Activated CD4-positive, alpha-beta memory T cell treated with anti-CD3 and anti-CD28 coated beads for 36 hours (primary cell): ENCODE measurements at places on chromosomes 12 and 14.

DNA sequence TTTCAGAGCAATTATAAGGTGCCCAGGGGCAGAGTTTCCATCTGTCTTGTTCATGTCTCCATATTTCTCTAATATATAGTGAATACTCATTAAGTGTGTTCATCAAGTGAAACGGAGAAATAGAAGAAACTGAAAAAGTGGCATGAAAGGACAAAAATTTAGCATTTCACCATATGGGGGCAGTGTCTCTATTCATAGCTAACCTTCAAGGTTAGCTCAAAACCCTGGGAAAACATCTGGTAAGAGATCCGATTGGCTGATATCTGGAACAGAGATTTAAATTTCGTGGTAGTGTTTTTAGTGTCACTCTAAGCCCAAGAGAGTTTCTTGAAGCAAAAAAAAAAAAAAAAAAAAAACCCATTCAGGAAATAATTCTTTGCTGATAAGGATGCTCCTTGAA lies 367.5 kb downstream of the DAD1 start:
- no peak for DNase-seq

DNA sequence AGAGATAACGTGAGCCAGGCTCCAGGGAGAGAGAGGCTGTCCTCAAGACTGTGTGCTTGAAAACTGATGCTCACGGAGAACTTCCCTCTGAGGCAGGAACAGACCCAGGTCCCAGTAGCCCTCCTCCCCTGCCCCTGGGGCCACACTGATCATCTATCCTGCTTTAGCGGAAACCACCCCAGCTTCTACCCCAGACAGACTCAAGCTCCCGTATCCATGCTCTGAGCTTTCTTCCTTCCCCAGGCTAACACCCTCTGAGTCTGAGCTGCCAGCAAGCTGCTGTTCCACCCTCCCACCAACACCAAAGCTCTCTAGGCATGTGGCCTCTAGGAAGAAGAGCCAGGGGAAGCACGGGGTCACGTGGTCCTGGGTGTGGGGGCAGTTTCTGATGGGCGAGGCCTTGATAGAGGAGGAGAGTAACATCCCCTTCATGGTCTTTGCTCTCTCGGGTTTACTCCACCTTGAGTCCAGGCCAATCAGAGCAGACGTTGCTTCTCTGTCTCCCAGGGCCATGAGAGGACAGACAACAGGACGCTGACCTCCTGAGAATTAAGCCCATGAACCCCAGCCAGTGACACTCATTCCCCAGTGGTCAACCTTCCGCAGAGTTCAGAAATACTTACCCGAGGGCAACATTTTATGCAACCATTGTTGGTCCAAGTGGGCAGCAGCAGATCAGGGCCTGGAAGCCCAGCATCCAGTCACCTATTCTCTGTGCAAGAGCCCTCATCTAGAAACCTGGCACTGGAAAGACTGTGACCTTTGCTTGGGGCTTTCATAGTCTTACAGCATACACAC lies 1.4 kb downstream of the PCK2 start:
- DNase-seq: peak; percentile 84

- DNase-seq: no peak
These were observed 13.2 kb downstream of the RTRAF start for GRCh38 chr14:52002542-52002941.

GRCh38 chr12:48969833-48970701 lies 1.5 kb downstream of the WNT10B start:
- DNase-seq: peak; percentile 49

DNA sequence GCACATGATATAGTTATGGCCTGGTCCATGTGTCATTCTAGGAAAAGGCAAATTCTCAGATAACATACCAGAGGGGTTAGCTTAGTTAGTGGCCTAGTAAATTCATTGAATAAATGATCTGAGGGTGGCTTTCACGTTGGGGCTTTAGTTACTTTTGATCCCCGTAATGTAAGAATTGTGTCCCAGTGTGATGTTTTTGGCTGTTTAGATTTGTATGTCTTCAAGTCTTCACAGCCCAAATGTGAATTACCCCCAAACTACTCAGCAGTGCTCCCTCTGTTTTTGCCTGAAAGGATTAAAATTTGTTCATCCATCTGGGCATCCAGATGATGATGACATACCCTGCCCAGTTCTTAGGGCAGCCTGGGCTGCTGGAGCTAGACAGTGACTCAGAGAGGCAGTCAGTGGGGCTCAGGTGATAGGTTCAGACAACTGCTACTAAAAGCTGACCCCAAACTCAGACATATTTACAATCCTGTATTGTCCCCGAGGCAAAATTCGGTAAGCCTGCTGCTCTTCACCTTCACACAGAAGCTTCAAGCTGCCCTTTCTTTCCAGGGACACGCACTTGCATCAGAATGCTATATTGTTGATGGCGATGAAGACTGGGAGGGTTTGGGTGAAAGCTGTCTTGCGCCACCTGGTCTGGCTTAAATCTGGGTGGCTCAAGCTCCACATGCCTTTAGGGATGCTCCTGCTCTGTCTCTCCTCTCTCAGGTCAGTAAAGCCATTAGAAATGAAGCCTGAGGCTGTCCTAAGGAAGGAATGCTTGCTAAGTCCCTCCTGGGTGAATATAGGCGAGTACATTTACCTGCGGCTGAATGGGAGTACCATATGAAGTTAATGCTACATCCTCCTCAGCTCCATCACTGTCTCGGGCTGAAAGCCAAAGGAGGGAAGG lies 10.3 kb downstream of the GPRC5D start:
- no peak for DNase-seq

- no peak for DNase-seq
These were observed 23.6 kb downstream of the TRHDE start for GRCh38 chr12:72295744-72296143.

DNA sequence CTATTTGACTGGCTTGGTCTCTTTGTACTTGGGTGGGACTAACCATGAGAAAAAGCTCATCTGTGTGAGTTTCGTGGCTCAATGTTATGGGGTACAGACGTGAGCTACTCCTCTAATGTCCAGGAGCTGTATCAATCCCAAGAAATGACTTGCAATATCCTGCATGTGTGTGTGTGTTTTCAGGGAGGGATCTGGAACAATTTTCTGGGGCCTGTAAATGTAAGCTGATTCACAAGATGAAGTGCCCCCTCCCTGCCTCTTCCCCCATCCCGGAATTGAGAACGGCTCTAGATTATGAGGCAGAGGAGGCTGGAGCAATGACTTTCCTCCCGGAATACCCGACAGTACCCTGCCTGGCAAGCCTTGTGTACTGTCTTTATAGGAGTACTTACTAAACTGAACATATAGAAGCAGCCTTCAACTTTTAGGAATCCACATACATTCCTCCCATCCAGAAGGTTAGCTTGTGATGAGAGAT lies 53.9 kb downstream of the TMX1 start:
- DNase-seq: no peak

DNA sequence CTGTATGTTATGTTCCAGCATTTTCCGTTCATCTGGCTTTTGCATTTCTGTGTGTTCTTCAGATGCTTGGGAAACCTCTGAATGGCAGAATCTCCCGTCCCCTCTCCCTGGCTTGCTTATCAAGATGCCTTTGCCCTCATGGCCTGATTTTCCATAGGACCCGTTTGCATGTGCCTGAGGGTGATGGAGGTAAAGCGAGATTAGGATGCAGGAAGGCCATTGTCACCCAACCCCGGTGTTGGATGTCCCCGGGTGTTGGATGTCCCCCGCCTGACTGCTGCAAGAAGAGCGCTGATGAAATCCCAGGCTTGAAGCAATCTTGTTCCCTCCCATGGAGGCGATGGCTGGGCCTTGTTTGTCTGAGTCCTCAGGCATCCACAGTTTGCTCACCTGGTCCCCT lies 9.6 kb downstream of the BRI3BP start:
- no peak for DNase-seq

DNA sequence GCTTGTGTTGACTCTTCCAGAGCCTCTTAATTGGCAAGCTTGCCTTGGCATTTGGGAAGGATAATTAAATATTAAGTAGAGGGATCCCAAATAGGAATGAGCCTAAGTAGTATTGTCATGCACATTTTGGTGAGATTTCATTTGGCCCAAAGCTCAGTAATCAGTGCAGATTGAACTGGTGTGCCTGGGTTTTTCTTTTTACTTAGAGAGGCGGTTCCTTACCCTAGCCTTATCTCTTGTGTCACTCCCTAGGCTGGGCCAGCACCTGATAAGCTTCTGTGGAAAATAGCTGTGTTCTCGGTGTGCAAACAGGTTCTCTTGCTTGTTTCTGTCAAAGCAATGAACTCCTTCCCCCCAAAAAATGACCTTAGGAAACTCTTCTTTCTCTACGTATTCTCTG lies 9.3 kb upstream of the B4GALNT3 start:
- DNase-seq: no peak

- no peak for DNase-seq
These were observed 40.6 kb downstream of the MOK start for GRCh38 chr14:102264355-102264754.

DNA sequence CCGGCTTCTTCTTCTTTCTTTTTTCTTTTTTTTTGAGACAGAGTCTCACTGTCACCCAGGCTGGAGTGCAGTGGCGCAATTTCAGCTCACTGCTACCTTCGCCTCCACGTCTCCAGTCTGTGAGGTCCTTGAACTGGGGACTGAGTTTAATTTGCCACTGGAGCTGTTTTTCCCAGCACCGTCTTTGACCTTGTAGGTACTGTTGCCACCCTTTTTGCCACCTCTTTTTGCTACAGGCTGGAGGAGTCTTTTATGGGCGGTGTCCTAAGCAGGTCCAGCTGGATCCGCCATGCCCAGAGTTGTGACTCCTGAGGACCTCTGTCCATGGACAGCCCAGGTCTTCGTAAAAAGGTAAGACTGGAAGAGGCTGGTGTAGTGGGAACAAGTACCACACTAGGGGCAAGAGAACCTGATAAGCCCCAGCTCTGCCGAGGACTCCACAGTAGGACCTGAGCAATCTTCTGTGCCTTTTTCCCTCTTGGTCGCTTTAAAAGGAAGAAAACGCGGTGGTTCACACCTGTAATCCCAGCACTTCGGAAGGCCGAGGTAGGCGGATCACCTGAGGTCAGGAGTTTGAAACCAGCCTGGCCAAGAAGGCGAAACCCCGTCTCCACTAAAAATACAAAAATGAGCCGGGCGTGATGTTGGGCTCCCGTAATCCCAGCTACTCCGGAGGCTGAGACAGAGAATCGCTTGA lies 946 bp downstream of the RNU4-2 start:
- DNase-seq: peak; percentile 42

DNA sequence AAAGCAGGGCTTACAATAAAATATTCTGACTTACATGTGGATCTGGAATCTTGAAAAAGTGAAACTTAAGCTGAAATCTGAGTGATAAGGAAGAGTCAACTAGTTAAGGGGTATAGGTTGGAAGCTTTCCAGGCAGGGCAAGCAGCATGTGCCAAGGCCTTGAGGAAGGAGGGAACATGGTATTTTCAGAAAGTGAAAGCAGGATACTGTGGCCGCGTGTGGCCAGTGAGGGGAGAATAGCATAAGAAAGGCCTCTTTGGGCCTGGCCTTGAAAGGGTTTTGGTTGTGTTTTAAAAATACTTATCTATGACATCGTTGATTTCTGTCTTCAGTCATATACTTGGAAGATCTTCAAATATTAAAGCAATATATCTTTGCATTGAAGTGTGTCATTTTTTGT lies 213.4 kb downstream of the AKAP6 start:
- no peak for DNase-seq

DNA sequence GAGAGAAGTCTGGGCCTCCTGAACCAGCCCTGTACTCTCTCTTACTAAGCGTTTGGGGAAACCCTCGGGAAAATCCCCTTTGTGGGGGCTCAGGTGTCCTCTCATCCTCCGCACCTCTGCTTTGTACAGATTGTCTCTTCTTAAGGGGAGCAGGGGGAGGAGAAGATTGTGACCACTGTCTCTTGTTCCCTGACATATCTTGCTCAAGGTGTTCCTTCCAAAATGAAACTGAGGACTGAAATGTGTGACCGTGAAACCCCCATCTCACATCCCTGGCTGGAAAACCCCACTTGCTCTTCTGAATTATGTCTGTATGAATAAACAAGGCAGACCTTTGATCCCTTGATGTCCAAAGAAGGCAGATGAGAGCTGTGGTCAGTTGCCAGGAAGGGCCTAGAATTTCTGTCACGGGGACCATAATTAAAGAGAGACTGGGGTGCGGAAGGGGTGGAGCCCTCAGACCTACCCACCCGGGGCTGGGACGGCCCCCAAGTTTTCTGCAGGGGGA lies 369.8 kb downstream of the AACS start:
- DNase-seq: no peak

GRCh38 chr14:67241411-67242167 lies at the start of gene PALS1:
PALS1 (plus strand) TSS chr14:67241435; CDS start chr14:67279171, 37,736 bp downstream.
- peak; percentile 67 for DNase-seq

DNA sequence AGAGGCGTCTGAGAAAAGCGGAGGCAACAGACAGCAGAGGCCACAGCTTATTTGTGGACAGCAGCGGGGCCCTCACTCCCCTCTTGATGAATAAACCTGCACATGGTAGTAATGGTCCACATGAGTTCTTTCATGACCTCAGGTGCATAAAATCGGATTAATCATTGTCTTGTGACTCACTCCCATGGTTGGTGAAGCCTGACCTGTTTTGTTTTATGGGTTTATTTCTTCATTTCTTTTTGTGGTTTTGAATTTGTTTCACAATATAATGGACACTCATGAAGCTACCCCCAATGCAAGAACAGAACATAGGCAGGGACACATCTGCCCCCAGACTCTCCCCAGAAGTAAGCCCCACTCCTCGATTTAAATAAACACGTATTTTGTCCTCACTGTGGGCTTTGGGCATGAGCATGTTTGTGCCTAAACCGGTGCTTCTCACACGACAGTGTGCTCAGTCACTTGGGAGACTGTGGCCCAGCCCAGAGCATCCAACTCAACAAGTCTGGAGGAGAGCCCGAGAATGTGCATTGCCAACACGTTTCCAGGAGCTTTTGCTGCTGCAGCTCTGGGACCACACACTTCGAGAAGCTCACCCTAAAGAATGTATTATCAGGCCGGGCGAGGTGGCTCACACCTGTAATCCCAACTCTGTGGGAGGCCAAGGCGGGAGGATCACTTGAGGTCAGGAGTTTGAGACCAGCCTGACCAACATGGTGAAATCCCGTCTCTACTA lies 116.1 kb downstream of the SCARB1 start:
- DNase-seq: no peak

- no peak for DNase-seq
These were observed 406.0 kb downstream of the PRKD1 start for GRCh38 chr14:29521526-29522137.

DNA sequence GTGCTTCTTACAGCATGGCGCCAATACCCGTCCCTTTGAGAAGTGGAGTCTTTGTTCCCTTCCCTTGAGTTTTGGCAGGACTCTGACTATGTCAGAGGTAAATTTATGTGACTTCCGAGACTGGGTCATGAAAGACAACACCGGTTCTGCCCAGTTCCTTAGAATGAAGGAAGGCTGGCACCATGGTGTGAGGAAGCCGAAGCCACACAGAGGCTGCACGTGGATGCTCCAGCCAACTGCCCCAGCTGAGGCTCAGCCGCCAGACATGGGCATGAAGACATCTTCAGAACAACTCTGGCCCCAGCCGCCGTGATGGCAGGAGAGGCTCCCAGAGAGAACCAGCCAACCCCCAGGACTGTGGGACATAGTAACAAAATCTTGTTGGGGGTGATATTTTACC lies 111.2 kb downstream of the CALM1 start:
- no peak for DNase-seq

- no peak for DNase-seq
These were observed 729.5 kb upstream of the LMO3 start for GRCh38 chr12:17335487-17335886.
